ENCODE measurements at places on chromosomes 5 and 9. TPM values are rescaled to one million over a fixed set of nuclear protein-coding genes. Genes with fewer than 3 reads are reported as not detected.

DNA sequence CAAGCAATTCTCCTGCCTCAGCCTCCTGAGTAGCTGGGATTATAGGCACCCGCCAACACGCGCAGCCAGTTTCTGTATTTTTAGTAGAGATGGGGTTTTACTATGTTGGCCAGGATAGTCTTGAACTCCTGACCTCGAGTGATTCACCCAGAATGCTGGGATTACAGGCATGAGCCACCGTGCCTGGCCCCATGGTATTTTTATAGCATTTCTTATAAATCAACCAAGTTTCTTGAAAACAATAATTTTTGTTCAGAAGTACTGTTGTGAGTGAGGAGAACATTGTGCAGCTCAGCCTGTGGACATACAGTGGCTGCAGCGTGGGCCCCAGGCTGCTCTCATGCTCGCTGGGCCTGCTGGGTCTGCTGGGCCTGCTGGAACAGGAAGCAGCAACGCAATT, 45.3 kb downstream of the MAP1B start:
- no peak overlapping the region for H3K27ac ChIP-seq
- H3K4me1 ChIP-seq: no peaks in the 10 kb centered on the region
- DNase-seq: no peak
- H3K36me3 ChIP-seq: no peaks in the 10 kb centered on the region
- no peaks in the 10 kb centered on the region for H3K27me3 ChIP-seq

- no peak overlapping the region for H3K4me3 ChIP-seq
- H3K36me3 ChIP-seq: no peaks in the 10 kb centered on the region
- no peaks in the 10 kb centered on the region for H3K4me1 ChIP-seq
- H3K27ac ChIP-seq: no peak overlapping the region
These were observed 57.2 kb downstream of the MTRR start for GRCh38 chr5:7925961-7926695.

Gene AJM1
- total RNA-seq: 2.1 TPM

Gene NLN
- 1.5 TPM for total RNA-seq

Gene LHX6
- not detected for total RNA-seq
